ENCODE measurements at places on chromosomes 3 and 15. TPM values are rescaled to one million over a fixed set of nuclear protein-coding genes. Genes with fewer than 3 reads are reported as not detected.

The RHOV gene
- polyA plus RNA-seq: not detected

The MBNL1 gene
- polyA plus RNA-seq: 389 TPM

GRCh38 chr15:76078285-76078877 lies 18.6 kb downstream of the TMEM266 start:
- no peaks in the 10 kb centered on the region for H3K36me3 ChIP-seq
- no peak overlapping the region for H3K4me3 ChIP-seq
- no peaks in the 10 kb centered on the region for H3K27me3 ChIP-seq
- DNase-seq: no peak

DNA sequence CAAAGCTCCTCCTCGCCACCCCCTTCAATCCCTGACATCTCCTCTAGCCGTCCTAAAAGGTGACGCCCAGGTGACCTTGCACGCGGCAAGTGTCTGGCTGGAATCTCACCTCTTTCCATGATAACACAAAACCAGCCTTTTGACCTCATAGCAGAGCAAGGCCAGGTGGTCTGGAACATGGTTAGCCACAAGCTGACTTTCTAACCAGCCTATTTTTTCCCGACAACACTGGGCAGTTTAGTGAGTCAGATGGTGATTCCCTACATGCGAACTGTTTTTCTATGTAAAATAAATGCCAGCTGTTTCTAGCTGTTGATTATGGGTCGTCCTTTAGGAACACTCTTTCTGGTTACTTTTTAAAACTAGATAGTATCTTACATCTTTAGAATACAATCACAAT lies 243.0 kb downstream of the CD47 start:
- H3K27ac ChIP-seq: no peak overlapping the region
- H3K27me3 ChIP-seq: no peaks in the 10 kb centered on the region
- no peaks in the 10 kb centered on the region for H3K4me1 ChIP-seq
- H3K4me3 ChIP-seq: no peak overlapping the region
- no peak for DNase-seq

GRCh38 chr15:70646169-70646568 lies 117.2 kb downstream of the UACA start:
- H3K27ac ChIP-seq: no peak overlapping the region
- H3K36me3 ChIP-seq: no peaks in the 10 kb centered on the region
- no peak overlapping the region for H3K4me3 ChIP-seq
- no peaks in the 10 kb centered on the region for H3K4me1 ChIP-seq
- DNase-seq: no peak

The TNNC1 gene
- 0.73 TPM for polyA plus RNA-seq

- no peaks in the 10 kb centered on the region for H3K27me3 ChIP-seq
- peaks cover 5% of the 10 kb centered on the region for H3K4me1 ChIP-seq
- H3K27ac ChIP-seq: no peak overlapping the region
- DNase-seq: no peak
- no peaks in the 10 kb centered on the region for H3K36me3 ChIP-seq
- no peak overlapping the region for H3K4me3 ChIP-seq
Observed at GRCh38 chr3:156664831-156665178, 9.6 kb upstream of the TIPARP start.

DNA sequence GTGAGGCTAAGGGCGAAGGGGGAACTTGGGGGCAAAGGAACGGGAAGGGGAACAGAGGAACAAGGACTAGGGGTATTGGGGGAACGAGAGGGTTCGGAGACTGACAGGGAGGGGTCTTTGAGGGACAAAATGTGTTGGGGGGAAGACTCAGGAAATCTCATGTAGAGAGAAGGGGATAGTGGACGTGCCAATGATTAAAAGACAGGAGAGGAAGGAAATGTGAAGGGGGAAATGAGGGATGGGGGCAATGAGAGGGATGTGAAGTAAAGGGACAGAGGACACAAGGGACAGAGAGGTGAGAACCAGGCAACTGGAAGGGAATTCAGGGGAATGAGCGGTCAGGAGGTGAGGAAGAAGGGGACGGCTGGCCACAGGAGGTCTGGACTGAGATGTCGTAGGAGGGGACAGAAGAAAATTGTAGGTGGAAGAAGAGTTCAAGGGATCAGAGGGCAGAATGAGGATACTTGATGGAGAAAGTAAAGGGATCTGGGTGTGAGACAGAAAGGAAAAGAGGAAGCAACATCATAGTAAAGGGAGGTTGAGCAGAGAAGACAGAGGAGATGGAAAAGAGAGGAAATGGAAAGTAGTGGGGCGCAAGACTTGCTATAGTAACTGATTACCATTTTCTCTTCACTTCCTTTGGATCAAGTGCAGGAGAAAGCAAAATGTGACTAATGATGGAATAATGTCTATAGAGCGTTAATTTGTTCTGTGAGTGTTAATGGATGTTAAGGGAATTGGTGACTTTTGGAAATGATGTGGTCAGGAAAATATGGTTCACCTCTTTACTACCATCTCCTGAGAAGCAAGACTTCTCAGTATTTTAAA lies 749 bp downstream of the RAB8B start:
- H3K36me3 ChIP-seq: no peaks in the 10 kb centered on the region
- no peak for DNase-seq
- peaks cover 50% of the 10 kb centered on the region for H3K4me1 ChIP-seq
- H3K27ac ChIP-seq: peak overlapping the region; percentile 99
- H3K27me3 ChIP-seq: no peaks in the 10 kb centered on the region

The PSTPIP1 gene
- polyA plus RNA-seq: 38.2 TPM

The UNC13C gene
- not detected for polyA plus RNA-seq

- no peak for DNase-seq
- H3K36me3 ChIP-seq: no peaks in the 10 kb centered on the region
- H3K4me3 ChIP-seq: no peak overlapping the region
- H3K27ac ChIP-seq: peak overlapping the region; percentile 65
Observed at GRCh38 chr3:43017593-43018195, 38.6 kb downstream of the GASK1A start.

GRCh38 chr15:74530771-74531143 lies 10.3 kb upstream of the ARID3B start:
- no peaks in the 10 kb centered on the region for H3K27me3 ChIP-seq
- no peak overlapping the region for H3K27ac ChIP-seq
- H3K4me3 ChIP-seq: no peak overlapping the region
- H3K36me3 ChIP-seq: no peaks in the 10 kb centered on the region

The SPATA12 gene
- not detected for polyA plus RNA-seq

The COL8A1 gene
- polyA plus RNA-seq: not detected

DNA sequence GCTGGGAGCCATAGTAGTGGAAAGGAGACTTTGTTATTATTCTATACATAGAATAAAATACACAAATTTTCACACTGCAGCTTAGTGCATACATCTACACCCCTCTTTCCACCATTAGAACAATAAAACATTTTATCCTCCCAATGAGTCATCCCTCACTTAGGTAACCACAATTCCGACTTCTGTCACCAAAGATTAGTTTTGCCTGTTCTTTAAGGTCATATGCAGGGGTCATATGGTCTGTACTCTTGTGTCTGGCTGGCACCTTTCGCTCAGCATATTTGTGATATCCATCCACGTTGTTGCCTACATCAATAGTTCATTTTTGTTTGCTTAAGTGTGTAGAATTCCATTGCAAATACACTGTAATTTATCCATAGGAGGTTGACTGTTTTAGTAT lies 399.4 kb downstream of the SHQ1 start:
- peaks cover 19% of the 10 kb centered on the region for H3K4me1 ChIP-seq
- no peaks in the 10 kb centered on the region for H3K36me3 ChIP-seq
- H3K27ac ChIP-seq: no peak overlapping the region
- H3K4me3 ChIP-seq: no peak overlapping the region
- no peaks in the 10 kb centered on the region for H3K27me3 ChIP-seq

The FSTL1 gene
- not detected for polyA plus RNA-seq

The PARP15 gene
- polyA plus RNA-seq: 7.2 TPM

- no peaks in the 10 kb centered on the region for H3K27me3 ChIP-seq
- no peaks in the 10 kb centered on the region for H3K4me1 ChIP-seq
- no peaks in the 10 kb centered on the region for H3K36me3 ChIP-seq
- H3K27ac ChIP-seq: no peak overlapping the region
- no peak for DNase-seq
Observed at GRCh38 chr3:73707772-73708171, 83.0 kb upstream of the PDZRN3 start.

DNA sequence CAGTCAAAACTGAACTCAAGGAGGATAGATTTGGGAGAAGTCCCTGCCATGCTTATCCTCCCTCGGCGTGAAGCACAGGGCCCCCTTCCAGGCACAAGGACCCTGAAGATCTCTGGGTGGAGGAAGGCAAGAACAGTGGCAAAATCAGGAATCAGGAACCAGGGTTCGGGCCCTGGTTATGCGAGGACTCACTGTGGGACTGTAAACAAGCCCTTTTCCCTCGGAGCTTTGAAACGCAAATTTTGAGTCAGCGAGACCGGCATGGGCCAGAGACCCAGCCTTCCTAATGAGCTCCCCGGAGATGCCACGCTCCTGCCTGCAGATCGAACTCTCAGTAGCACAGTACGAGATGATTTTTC lies 70.1 kb downstream of the SLC12A8 start:
- no peaks in the 10 kb centered on the region for H3K27me3 ChIP-seq
- no peaks in the 10 kb centered on the region for H3K36me3 ChIP-seq
- DNase-seq: no peak

The CYP8B1 gene
- polyA plus RNA-seq: not detected

The DLL4 gene
- polyA plus RNA-seq: not detected

The PATL2 gene
- 11.4 TPM for polyA plus RNA-seq

The INSYN1 gene
- not detected for polyA plus RNA-seq

GRCh38 chr3:180934638-180935037 lies 22.2 kb downstream of the FXR1 start:
- no peak overlapping the region for H3K4me3 ChIP-seq
- no peak overlapping the region for H3K27ac ChIP-seq
- H3K27me3 ChIP-seq: no peaks in the 10 kb centered on the region
- H3K36me3 ChIP-seq: no peaks in the 10 kb centered on the region

The ZNF770 gene
- 119 TPM for polyA plus RNA-seq

GRCh38 chr3:69740103-69741021 lies 1.1 kb downstream of the MITF start:
- no peak overlapping the region for H3K4me3 ChIP-seq
- H3K4me1 ChIP-seq: peaks cover 5% of the 10 kb centered on the region
- DNase-seq: no peak
- H3K27ac ChIP-seq: no peak overlapping the region
- peaks cover 2% of the 10 kb centered on the region for H3K27me3 ChIP-seq

DNA sequence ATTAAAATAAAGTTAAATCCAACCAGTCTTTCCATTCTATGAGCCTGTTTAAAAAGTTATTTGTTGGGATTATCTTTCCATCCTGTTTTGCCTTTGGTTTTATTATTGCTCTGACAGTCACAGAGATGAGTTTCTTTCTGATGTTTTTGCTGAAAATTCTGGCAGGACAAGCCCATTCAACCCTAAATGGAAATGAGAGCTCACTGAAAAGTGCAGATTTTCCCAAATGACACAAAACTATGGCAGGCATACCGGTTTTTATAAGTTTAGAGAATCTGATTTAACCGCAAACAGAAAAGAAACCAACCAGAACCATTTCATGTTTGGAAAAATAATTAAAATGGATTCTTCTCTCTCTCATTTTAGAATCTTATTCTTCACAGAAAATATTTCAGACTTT lies 238.1 kb upstream of the SGO1 start:
- no peaks in the 10 kb centered on the region for H3K27me3 ChIP-seq
- no peaks in the 10 kb centered on the region for H3K36me3 ChIP-seq
- H3K4me3 ChIP-seq: no peak overlapping the region
- no peak for DNase-seq

DNA sequence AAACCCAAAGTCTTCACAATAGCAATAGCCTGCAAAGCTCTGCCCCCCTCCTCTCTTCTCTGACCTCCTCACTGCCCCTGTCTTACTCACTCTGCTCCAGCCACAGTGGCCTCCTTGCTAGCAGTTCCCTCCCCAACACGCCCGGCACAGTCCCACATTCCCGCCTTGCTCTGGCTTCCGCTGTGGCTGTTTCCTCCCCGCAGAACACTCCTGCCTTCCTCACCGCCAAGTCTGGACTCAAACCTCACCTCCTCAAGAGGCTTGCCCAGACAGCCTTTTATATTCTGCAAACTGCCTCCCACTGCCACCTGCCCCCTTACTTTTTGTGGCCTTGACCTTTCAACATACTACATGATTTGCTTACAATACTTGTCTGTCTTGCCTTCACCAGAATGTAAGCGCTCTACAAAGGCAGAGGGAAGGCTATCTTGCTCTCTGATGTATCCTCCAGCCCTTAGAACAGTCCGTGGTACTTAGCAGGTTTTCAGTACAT lies 406 bp upstream of the MPI start:
- H3K27me3 ChIP-seq: no peaks in the 10 kb centered on the region
- H3K36me3 ChIP-seq: no peaks in the 10 kb centered on the region
- peak overlapping the region; percentile 84 for H3K27ac ChIP-seq

- no peak overlapping the region for H3K27ac ChIP-seq
- no peaks in the 10 kb centered on the region for H3K4me1 ChIP-seq
- DNase-seq: no peak
- H3K36me3 ChIP-seq: no peaks in the 10 kb centered on the region
- H3K27me3 ChIP-seq: no peaks in the 10 kb centered on the region
Observed at GRCh38 chr15:96692826-96693225, 362.3 kb downstream of the NR2F2 start.

- no peaks in the 10 kb centered on the region for H3K27me3 ChIP-seq
- no peak overlapping the region for H3K27ac ChIP-seq
- H3K36me3 ChIP-seq: no peaks in the 10 kb centered on the region
Observed at GRCh38 chr3:67564973-67565372, 89.4 kb downstream of the SUCLG2 start.
